ENCODE measurements at places on chromosomes 13 and 19.

DNA sequence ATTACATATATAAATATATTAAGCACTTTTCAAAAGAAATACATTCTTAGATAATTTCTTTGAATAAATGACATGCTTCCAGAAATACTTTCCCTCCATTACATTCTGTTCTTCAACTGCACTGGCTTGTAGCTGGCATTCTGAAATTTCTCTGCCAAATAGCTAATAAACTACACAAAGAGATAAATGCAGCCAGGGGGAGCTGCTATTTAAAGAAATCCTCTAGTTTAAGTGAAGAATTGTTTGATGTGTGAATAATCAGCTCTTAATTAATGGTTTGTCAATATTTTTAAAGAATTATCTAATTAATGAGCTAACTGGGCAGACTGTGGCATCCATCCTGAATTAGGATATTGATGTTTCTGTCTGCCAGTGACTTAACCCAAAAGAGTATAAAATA lies 30.7 kb downstream of the SLC7A1 start:
- no peak for DNase-seq

DNA sequence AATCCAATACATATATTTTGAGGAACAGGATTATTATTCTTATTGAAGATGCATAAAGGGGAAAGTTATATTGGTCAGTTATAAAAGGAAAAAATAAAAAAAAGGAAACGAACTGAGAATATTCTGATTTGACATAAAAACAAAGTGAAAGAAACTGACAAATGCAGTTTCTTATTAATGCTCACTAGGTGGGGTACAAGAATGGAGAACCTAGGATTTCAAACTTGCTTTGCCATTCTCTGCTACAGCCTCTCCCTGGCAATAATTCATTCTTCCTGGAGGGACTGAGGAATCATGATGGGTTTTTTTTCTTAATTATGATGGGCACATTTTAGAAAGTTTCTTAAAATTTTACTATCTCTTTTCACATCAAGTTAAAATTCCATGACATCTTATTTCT lies 154.9 kb downstream of the PCDH9 start:
- DNase-seq: no peak

- DNase-seq: no peak
Measured at GRCh38 chr19:55693336-55693974, 18.4 kb downstream of the EPN1 start.

DNA sequence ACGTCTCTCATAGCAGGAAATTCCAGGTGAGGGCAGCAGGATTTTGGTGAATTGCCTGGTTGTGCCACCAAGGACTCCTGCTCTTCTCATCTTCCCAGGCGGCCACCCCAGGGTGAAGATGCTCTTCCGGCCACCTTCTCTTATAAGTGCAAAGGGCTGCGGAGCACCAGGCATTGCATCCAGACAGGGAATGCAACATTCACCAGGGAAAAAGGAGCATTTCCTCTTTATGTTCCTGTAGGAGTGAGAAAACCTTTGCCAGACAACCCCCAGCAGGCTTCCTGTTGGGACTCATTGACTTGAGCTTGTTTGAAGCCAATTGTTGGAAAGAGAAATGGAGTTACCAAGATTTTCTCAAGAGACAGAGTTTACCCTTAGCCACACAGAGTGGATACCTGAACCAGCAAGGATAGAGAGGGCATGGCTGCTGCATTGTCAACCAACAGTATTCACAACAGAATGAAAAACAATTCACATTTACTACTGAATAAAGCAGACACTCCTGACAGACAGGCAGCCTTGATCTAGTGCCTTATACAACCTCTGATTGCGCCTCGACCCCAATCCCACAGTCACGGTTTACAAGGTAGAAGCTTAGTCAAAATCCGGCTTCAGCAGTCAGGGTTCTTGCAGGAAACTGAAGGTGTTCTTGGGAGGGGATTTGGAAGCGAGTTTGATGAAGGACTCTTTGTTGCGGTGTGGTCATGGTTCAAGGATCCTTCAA lies 1.8 kb upstream of the ATP11A start:
- no peak for DNase-seq

GRCh38 chr19:16829822-16830289 lies 658 bp downstream of the SIN3B start:
- no peak for DNase-seq

DNA sequence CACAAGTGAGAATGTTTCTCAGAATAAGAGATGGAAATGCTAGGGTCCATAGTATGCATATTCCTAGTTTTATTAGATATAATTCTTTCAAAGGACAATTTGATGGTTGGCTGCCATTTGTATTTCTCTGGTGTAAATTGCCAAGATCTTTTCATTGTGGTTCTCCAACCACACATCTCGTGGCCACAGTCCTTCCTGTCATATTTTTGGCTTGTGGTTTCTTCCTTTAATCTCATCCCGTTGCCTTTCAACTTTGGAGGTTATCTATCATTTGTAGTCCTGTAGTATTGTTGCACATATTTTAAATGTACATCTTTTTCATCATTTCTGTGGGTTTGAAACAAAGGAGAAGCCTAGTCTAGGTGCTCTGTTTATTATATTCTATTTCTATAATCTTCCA lies 61.2 kb downstream of the WASF3 start:
- no peak for DNase-seq

DNA sequence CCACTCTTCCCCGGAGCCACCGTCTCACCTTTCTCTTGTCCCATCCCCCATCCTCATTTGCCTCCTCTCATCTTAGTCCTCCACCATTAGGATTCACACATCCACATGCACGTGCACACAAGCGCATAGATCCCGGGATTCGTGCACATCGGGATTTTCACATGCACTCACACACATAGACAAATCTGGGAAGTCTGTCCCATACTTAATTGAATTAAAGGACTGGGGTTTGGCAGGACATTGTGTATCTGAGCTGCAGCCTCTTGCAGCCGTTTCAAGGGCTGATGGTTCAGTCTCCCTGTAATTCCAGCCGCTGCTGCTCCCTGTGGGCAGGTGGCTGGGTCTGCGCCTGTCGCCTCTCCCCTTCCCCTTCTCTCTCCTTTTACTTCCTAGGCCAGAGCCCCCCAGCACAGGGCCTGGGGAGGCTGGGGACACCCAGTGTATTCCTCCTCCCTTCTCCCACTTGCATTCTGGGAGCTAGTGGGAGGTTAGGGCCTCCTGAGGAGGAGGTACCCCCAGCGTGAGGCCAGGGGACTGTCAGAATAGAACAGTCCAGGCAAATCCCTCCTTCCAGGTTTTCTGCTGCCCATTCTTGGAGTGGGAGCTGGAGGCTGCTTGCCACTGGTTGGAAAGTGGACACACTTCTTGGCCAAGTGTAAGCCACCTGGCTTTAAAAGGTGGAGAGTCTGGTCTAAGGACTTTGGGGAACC lies 43.6 kb downstream of the LYL1 start:
- DNase-seq: no peak
